GM04503 (cell line): ENCODE measurements at places on chromosomes 7 and 10.
A peak's percentile ranks its signal among the peaks of the same experiment; 100 is the strongest.

DNA sequence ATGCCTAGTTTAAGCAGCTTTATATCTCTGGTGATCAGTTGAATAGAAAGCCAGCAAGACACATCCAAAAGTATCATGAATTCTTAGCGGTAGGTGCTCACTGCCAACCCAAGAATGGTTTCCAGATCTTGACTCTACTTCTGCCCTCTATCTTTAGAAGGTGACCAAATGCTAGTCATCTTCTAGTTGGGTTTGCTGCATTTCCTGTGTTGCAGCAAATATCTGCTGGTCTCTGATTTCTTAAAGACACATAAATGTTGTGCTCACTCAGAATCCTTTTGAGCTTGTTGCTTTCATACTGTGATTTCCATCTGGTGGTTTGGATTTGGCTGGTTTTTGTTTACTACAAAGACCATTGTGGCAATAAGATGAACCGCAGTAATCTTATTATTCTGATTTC, 2.2 kb downstream of the CDC123 start:
- DNase-seq: no peak

DNA sequence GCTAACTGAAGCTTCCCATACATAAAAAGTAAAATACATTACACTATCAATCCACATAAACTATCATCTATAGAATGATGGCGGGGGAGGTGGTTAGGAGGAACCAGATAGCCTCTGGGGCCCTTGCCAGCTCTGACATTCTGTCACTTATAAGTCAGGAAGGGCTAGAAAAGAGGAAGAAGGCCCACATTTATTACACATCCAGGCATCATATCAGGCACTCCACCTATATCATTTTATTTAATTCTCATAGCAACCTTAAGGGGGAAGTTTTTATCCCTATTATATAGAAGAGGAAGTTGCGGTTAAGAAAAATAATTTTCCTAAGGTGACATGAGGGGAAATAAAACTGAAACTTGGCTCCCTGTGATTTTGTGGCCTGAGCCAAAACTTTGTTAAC, 29.9 kb downstream of the HEPACAM2 start:
- DNase-seq: no peak

GRCh38 chr10:59057345-59057744, 119.1 kb upstream of the PHYHIPL start:
- no peak for DNase-seq

GRCh38 chr7:92255308-92255707, 9.5 kb downstream of the ANKIB1 start:
- DNase-seq: peak; percentile 82

- no peak for DNase-seq
Measured at GRCh38 chr7:158255558-158255957, 332.1 kb downstream of the PTPRN2 start.

- DNase-seq: no peak
Measured at GRCh38 chr7:36210291-36210922, 57.4 kb downstream of the EEPD1 start.

DNA sequence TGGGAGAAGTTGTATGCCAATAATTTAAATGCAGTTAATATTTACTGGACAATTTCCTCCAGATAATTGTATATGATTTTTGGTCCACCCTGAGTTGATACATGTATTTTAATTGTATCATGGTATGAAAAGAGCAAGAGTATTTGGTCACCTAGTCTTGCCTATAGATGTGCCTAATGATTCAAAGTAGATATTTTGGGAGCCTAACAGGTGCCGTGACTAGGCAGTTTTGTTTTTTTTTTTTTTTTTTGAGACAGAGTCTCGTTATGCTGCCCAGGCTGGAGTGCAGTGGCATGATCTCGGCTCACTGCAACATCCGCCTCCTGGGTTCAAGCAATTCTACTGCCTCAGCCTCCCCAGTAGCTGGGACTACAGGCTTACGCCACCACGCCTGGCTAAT, 59.3 kb upstream of the ATRNL1 start:
- no peak for DNase-seq

GRCh38 chr10:12434277-12434676, 84.9 kb downstream of the CAMK1D start:
- no peak for DNase-seq

- no peak for DNase-seq
Measured at GRCh38 chr10:29319205-29319781, 30.4 kb downstream of the LYZL1 start.

- no peak for DNase-seq
Measured at GRCh38 chr10:14838582-14839304, 637 bp downstream of the HSPA14 start.

DNA sequence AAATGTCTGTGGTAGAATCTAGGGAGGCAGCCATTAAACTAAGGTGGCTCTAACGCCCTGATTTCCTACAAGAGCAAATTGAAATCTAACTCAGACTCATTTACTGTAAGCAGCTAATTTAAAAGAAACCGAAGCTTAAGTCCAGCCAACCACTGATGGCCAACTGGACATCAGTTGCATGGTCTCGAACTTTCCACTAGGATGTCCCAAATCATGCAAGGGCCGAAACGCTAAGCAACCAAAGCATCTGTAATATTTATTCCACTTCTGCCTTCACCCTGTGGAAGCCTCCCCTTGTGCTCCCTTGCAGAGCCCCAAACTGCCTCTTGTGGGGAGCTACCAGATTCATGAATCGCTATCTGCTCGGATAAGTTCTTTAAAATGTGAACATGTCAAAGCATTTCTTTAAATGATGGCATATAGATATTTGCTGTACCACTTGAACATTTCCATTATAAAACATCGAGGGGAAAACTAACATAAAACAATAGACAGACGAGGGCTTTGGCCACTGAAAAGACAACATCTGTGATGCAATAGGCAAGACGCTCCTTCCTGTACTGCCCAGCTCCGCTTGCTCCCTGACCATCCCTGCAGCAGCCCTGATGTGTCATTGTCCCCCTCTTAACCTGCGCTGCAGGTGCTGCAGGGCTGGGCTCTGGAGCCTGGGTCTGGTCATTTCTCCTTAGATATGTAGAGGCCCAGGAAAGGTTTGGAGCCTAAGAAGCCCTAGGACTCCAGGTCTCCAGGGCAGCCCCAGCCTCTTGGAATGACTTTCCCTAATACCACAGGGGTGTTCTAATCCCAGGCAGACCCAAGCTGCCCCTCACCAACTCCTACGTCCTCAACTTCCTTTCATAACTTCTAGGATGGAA, 2.9 kb upstream of the RBP3 start:
- no peak for DNase-seq

GRCh38 chr7:132455378-132455777, 120.9 kb downstream of the PLXNA4 start:
- no peak for DNase-seq

- DNase-seq: no peak
Measured at GRCh38 chr10:18400201-18400905, 251.0 kb downstream of the NSUN6 start.
